Cardiac muscle cell (in vitro differentiated cells and primary cell): ENCODE measurements at places on chromosomes 3 and 15. TPM values are rescaled to one million over a fixed set of nuclear protein-coding genes. Genes with fewer than 3 reads are reported as not detected.

DNA sequence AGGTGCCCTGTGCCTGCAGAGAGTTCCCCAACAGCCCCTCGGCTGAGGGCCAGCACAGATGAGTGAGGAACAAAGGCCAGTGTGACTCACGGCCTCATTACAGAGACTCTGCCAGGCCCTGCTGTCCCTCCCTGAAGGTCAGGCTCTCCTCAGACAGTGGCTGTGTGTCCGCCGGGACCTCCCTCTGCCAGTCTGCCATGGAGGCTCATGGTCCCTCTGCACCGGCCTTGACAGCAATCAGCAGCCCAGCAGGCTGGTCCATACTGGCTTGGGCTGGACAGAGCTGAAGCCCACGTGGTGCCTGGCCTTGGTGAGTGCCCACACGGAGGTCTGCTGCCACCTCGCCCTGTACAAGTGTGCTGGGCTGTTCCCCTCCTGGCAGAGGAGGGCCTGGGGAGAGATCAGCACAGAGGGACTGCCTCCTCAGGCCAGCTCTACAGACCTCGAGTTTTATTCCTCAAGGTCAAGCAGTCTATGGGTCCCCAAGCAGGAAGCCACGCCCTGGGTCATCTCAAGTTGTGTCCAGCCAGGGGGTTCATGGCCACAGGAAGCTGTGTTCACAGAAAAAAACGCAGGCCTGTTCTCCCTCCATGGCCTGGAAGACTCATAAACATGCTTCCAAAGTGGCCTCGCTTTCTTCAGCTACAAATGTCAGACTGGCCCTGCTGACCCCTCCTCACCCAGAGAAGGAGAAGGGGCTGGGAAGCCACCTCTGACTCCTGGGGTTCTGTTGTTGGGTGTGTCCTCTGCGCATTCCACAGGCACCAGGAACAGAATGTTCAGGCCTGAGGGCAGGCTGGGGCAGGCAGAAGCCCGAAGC lies 27.0 kb downstream of the SLC41A3 start:
- peaks cover 12% of the 10 kb centered on the region for H3K4me1 ChIP-seq
- H3K36me3 ChIP-seq = no peaks in the 10 kb centered on the region
- H3K27me3 ChIP-seq = no peaks in the 10 kb centered on the region
- no peak overlapping the region for H3K4me3 ChIP-seq

KIF23 gene
- total RNA-seq = 11.2 and 58.9 TPM in 2 replicates

ACAN gene
- total RNA-seq = 0.67 and 0.71 TPM in 2 replicates

DNA sequence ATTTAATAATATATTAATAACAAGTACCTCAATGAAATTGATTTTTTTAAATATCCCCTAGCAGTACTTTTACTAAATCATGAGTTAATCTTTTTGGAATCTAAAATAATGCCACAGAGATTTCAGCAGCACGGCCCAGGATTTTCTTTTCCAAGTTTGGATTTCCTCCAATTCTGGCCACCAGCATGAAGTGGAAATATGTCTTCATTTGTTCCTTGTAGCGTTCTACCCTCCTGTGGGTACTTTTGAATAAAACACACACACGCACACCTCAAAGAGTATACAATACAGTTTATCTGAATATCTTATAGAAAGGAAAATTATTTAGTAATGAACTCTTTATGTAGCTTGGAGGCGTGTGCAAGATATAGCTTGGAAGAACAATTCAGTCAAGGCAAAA lies 125.1 kb upstream of the STT3B start:
- H3K4me3 ChIP-seq = no peak overlapping the region
- no peak for DNase-seq
- H3K27ac ChIP-seq = no peak overlapping the region
- no peaks in the 10 kb centered on the region for H3K27me3 ChIP-seq
- H3K4me1 ChIP-seq = peaks cover 17% of the 10 kb centered on the region

- H3K27ac ChIP-seq = no peak overlapping the region
- DNase-seq = no peak
- no peaks in the 10 kb centered on the region for H3K4me1 ChIP-seq
- H3K27me3 ChIP-seq = no peaks in the 10 kb centered on the region
- no peaks in the 10 kb centered on the region for H3K36me3 ChIP-seq
These were observed 88.6 kb upstream of the ADAMTS17 start for GRCh38 chr15:100430411-100430810.

GRCh38 chr3:141426404-141427034 lies 58.2 kb downstream of the ZBTB38 start:
- peak overlapping the region; percentile 88 for H3K27ac ChIP-seq
- no peaks in the 10 kb centered on the region for H3K27me3 ChIP-seq
- H3K4me1 ChIP-seq = peaks cover 68% of the 10 kb centered on the region
- H3K36me3 ChIP-seq = no peaks in the 10 kb centered on the region
- H3K4me3 ChIP-seq = no peak overlapping the region

- no peaks in the 10 kb centered on the region for H3K4me1 ChIP-seq
- H3K4me3 ChIP-seq = no peak overlapping the region
- H3K36me3 ChIP-seq = no peaks in the 10 kb centered on the region
- no peaks in the 10 kb centered on the region for H3K27me3 ChIP-seq
These were observed 598.3 kb downstream of the SI start for GRCh38 chr3:164479978-164480377.

DNA sequence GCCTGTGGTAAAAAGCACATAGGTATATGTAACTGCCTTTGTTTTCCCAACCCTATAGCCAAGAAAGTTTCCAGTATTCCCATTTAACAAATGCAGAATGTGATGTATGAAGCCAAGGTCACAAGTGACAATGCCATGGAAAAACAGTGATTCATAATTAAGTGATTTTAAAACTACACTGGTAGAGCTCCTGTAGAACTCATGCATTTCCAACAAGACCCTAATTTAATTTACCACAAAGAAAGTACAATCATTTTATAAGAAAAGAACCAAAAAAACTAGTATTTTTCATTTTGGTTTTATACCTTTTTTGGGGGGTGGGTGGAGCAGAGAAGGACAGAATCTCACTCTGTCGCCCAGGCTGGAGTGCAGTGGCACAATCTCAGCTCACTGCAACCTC lies 82.0 kb downstream of the STAG1 start:
- H3K4me1 ChIP-seq = no peaks in the 10 kb centered on the region
- no peak overlapping the region for H3K4me3 ChIP-seq
- H3K36me3 ChIP-seq = no peaks in the 10 kb centered on the region
- DNase-seq = no peak

STXBP5L gene
- total RNA-seq = 0.07 and 0.24 TPM in 2 replicates

DNA sequence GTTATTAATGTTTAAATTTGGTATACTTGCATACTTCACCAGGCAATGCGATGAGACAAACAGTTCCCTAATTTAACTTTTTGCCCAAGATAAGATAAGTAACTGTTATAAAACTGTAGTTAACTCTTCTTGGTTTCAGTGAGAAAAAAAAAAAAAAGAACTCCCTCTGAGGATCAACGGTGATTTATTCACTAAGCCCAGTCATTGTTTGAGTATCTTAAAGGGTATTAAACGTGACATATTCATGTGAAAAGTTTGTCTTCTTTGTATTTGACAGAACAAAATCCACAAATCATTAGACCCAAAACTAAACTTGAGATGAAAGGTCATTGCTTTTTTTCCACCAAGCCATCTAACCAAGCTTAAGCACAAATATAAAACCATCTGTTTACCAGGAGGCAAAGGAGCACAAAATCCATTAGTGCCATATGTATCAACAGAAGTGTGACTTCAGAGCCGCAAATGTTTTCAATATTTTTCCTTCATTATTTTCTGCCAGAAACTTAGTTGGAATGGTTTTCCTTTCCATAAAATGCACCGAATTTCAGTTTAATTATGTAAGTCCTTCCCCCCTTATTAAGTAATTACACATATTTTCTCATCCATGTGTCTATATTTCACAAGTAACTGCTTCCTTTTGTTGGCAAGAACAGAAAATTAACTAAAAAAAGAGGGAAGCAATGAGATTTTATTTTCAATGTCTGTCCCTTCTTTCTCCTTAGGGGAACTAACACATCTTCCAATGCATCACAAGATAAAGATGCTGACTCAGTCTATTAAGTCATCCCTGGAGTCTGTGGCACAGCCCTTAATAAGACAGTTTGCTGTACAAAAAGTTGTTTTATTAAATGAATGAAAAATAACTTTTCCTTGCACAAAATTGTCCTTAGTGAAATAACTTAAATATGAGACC lies 92.2 kb upstream of the RAP2B start:
- H3K4me1 ChIP-seq = no peaks in the 10 kb centered on the region
- H3K4me3 ChIP-seq = no peak overlapping the region
- no peak overlapping the region for H3K27ac ChIP-seq
- no peaks in the 10 kb centered on the region for H3K27me3 ChIP-seq
- H3K36me3 ChIP-seq = no peaks in the 10 kb centered on the region
- DNase-seq = no peak

DNA sequence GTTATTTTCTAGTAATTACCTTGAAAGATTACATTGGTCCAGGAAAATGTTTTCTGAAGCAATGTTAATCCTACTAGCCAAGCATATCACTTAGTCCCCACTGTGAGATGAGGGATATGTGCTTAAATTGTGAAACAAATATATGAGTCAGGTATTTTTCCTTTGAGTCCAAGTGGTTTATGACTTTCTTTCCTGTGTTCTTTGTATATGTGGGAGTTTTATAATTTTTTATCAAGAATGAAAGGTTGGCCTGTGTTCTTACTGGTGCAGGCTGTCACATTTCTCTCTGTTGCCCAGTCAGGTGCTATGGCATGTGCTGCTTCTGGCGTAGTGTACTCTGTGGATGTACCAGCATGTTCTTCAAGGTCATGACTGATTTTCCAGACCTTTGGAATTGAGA lies 147.4 kb downstream of the CMSS1 start:
- no peak overlapping the region for H3K27ac ChIP-seq
- DNase-seq = peak; percentile 66
- no peak overlapping the region for H3K4me3 ChIP-seq
- peaks cover 25% of the 10 kb centered on the region for H3K27me3 ChIP-seq

DNA sequence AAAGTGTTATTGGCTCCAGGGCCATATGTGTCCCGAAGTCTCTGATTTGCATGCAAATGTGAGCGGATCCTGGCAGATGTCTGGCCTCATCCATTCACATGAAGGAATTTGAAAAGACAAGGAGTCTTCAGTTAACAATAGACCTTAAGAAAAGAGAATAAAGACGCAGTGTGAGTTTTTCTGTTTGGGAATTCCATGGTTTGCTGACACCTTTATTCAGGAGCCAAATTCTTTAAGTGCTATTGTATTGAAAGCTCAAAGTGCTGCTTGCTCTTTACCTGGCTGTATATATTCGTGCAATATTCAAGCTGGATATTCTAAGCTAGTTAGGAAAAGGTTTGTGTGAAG lies 2.2 kb downstream of the LRRN1 start:
- H3K4me3 ChIP-seq = peak overlapping the region; percentile 49
- H3K36me3 ChIP-seq = no peaks in the 10 kb centered on the region
- DNase-seq = no peak
- H3K4me1 ChIP-seq = peaks cover 3% of the 10 kb centered on the region
- H3K27ac ChIP-seq = no peak overlapping the region
- H3K27me3 ChIP-seq = peaks cover 68% of the 10 kb centered on the region

DNA sequence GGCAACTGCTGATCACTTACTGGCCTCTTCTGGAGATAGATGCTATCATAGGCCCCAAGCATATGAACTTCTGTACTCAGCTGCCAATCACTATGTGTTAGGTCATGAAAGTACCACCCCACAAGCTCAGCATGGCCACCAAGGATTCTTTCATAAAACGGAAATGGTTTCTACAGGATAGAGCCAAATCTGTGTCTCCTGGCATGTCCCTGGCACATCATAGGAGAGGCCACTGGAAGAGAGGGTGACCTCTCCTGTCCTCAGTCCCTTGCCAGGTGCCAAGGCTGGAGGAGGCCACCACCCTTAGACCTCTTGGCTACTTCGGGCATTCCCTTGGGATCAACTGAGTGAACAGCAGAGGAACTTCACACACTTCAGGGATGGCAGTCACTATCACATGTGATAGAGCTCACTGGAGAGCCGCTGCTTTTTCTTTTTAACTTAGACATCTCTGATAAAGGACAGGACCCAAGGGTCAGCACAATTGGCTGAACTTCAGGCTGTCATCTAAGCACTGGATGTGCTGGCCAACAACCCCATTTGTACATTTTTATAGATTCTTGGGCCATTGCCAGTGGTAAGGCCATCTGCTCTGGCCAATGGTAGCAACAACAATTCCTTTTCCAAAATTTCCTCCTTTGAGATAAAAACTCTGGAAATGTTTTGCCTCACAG lies 425.2 kb downstream of the SQOR start:
- H3K27me3 ChIP-seq = no peaks in the 10 kb centered on the region
- DNase-seq = no peak
- no peak overlapping the region for H3K4me3 ChIP-seq
- no peaks in the 10 kb centered on the region for H3K4me1 ChIP-seq
- H3K27ac ChIP-seq = no peak overlapping the region

DNA sequence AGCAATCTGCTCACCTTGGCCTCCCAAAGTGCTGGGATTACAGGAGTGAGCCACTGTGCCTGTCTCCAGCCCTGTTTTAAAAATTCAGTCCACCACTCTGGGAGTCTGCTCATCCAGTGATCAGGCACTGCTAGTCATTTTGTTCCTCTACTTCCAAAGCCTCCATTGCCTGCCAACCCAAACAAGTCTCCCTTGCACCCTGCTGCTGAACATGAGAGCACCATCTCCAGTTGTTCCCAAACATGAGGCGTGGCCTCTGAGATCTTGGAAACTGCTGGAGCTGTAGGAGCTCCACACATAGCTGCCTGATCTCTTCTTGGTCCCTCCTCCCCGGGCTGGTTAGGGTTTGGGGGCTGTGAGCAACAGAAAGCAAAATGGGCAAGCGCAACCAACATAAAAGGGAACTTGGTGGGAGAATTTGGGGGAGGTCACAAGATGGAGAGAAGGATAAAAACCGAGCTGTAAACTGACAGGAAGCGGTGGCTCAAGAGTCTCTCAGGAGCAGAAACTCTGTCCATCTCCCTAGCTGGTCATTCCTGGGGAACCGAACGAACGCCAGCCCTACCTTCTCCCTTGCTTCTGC lies 49.6 kb upstream of the TLE3 start:
- H3K4me3 ChIP-seq = no peak overlapping the region
- H3K4me1 ChIP-seq = peaks cover 5% of the 10 kb centered on the region
- no peak for DNase-seq
- H3K27me3 ChIP-seq = peaks cover 35% of the 10 kb centered on the region
- H3K27ac ChIP-seq = no peak overlapping the region

DNA sequence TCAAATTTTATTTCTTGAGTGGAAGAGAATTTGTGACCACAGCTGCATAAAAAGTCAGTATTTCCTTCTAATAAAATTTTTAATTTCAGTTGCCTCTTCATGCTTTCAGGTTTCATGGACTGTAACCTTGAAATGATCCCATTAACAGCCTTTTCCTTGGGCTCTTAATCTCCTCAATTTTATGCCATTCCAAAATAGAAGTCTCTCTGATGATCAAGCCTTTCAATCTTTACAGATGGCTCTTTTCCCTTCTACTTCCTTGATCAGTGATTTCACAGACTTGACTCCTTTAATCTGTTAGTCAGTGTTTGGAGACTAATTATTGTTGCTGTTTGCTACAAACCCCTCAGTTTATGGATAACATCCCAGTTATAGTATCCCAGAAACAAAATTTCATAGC lies 11.9 kb downstream of the TSC22D2 start:
- no peak for DNase-seq
- H3K27me3 ChIP-seq = no peaks in the 10 kb centered on the region
- peaks cover 7% of the 10 kb centered on the region for H3K36me3 ChIP-seq
- no peak overlapping the region for H3K4me3 ChIP-seq
- no peak overlapping the region for H3K27ac ChIP-seq
